ENCODE measurements at places on chromosomes 12 and 14.

DNA sequence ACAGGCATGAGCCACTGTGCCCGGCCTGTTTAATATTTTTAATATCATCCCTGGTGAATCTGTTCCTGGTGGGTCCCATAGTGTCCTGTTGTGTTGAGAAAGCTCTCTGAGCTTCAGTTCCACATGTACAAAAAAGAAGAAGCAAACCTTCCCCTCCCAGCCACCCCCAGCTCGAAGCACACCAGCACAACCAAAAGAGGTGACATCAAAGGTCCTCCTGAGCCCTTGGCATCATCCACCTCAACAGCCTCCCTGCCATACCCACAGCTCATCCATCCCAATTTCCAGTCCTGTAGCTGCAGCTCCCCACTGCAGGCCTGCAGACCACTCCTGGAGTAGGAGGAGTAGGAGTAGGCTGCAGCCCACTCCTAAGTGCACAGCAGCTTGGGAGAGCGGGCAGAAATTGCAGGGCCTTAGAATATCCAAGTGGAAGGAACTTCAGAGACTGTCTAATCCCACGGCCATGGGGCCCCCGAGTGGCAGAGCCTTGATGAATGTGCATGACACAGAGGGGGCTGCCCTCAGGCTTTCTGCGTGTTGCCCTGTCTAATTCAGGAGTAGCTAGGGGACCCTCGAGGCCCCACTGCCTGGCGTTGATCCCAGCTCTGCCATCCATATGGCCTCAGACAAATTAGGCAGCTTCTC is 36.7 kb upstream of the CD9 start:
- DNase-seq: no peak

- DNase-seq: no peak
These were observed 96.8 kb upstream of the DIO3 start for GRCh38 chr14:101464310-101464983.

DNA sequence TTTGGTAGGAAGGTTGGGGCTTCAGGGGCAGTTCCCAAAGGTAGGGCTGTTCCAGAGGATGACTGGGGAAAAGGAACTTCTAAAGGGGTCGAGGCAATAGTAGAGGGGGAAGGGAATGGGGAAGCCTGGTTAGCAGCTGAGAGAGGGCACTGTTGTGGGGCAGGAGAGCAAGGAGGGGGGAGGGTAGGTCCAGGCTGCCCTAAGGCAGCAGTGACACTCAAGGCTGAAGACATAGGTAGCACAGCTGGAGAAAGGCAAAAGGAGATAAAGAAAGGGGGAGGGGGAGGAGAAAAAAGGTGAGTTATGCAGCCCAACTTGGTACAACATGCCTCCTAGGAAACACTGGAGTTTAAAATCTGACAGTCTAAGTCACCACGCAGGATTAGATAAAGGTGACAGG is 3.9 kb downstream of the NACA start:
- DNase-seq: no peak

GRCh38 chr12:21239866-21240265 is 94.9 kb downstream of the SLCO1A2 start:
- no peak for DNase-seq

DNA sequence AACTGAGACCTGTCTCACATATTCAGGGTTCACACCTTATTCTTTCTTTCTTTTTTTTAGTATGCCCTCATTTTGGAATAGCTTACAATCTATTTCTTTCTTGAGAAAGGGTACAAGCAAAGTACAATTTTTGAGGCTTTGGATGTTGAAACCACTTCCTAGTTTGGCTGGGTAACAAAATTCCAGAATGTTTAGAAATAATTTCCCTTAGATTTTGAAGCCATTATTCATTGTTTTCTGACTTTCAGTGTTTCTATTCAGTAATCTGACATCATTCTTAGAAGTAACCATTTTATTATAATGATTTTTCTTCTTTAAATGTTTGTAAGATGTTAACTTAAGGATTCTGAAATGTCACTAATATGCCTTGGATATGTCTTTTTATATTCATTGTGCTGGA is 28.2 kb downstream of the ST8SIA1 start:
- no peak for DNase-seq

GRCh38 chr12:42498549-42499247 is 90.8 kb downstream of the PRICKLE1 start:
- DNase-seq: no peak

GRCh38 chr12:25590011-25590721 is 37.1 kb upstream of the LMNTD1 start:
- DNase-seq: no peak

GRCh38 chr12:43733687-43734086 is 24.9 kb downstream of the PUS7L start:
- DNase-seq: no peak

GRCh38 chr14:57656853-57657252 is 163.2 kb upstream of the CCDC198 start:
- DNase-seq: no peak

GRCh38 chr12:57815177-57816000 is 3.1 kb downstream of the AVIL start:
- no peak for DNase-seq

GRCh38 chr12:6582959-6583358 is 14.9 kb upstream of the NOP2 start:
- no peak for DNase-seq

- DNase-seq: no peak
These were observed 1077.6 kb upstream of the FOXG1 start for GRCh38 chr14:27688841-27689444.

GRCh38 chr12:100337727-100338126 is 19.1 kb upstream of the SLC17A8 start:
- DNase-seq: no peak

GRCh38 chr12:124389138-124389724 is 94.3 kb downstream of the RFLNA start:
- DNase-seq: peak; percentile 48

GRCh38 chr12:115035535-115036107 is 351.6 kb upstream of the TBX3 start:
- DNase-seq: no peak

GRCh38 chr12:13404631-13405473 is 208.3 kb downstream of the EMP1 start:
- no peak for DNase-seq

DNA sequence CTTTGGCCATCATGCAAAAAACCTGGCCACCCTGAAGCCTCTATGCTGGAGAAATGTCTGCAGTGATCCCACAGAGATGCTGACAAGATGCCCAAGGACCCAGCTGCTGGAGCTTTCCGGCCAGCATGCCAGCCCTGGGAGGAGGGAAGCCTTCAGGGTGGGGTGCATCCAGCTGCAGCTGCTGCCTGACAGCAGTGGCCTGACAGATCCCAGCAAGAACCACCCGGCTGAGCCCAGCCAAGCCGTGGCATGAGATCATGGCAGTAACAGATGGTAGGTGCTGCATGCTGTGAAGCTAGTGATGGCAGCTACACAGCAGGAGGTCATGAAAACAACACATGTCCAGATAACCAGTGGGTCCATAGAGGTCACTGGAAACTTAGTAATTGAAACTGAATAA is 13.8 kb downstream of the CLBA1 start:
- no peak for DNase-seq

DNA sequence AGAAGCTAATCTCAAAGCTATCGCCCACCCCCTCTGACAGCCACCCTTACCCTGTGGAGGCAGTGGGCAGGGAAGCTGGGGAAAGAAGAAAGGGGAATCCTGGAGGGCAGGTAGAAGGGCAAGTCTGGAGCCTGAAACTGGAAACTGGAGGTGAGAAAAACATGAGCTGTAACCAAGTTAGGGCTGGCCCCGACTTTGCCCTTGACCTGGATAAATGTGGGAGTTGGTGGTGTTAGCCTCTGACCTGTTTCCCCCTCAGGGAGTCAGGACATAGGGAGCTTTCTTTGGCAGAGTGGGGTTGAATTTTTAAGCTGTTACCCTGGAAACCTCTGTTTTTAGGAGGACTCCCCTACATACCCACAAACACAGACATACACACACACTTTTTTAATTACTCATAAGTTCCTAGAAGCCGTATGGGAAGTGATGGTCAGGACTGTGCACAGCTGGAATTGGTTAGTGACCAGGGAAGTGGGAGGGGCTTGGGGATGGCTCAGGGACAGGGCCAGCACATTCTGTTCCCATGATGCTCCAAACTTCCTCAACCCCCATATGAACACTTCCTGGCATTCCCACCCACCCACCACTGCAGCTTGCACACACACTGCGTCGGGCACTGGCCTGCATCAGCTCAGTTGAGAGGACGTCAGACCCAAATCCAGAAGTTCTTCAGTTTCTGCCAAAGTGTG is 5.0 kb upstream of the MMP19 start:
- no peak for DNase-seq

GRCh38 chr12:65100140-65100539 is 21.0 kb downstream of the WIF1 start:
- no peak for DNase-seq

GRCh38 chr14:101738703-101739320 is 22.7 kb upstream of the PPP2R5C start:
- no peak for DNase-seq

DNA sequence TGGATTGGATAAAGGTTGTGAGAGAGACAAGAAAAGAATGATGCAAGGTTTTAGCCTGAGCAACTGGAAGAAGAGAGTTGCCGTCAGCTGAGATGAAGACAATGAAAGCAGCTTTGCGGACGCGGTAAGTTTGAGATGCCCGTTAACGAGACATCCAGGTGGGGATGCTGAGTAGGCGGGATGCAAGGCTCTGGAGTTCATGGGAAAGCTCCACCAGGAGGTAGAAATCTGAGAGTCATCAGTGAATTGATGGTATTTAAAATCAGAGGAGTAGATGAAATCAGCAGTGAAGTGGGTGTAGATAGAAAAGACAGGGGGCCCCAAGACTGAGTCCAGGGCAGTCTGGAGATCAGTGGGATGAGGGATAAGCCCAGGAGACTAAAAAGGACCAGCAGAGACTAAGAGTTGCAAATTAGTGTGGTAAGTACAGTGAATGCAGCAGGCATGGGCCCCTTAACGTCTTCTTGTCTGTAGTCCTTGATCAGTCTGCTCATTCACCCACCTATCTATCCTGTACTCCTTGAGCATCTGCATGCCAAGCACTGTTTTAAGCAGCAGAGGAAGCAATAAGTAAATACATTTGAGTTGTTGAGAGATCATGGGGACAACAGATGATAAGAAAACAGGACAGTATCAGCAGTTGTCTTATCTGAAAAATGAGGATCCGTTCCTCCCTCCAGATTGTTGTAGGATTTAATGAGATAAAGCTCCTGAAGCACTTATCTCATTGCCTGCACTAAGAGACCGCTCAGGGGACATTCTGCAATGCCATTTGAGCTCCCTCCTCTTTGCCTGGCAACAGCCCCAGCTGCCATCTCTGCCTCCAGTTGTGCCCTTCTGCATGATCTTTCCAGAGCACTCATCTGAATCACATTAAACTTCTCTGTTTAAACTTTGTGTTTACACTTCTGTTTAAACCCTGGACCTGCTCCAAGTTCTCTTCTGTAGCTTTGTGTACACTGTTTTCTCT is 91.5 kb downstream of the APAF1 start:
- no peak for DNase-seq

DNA sequence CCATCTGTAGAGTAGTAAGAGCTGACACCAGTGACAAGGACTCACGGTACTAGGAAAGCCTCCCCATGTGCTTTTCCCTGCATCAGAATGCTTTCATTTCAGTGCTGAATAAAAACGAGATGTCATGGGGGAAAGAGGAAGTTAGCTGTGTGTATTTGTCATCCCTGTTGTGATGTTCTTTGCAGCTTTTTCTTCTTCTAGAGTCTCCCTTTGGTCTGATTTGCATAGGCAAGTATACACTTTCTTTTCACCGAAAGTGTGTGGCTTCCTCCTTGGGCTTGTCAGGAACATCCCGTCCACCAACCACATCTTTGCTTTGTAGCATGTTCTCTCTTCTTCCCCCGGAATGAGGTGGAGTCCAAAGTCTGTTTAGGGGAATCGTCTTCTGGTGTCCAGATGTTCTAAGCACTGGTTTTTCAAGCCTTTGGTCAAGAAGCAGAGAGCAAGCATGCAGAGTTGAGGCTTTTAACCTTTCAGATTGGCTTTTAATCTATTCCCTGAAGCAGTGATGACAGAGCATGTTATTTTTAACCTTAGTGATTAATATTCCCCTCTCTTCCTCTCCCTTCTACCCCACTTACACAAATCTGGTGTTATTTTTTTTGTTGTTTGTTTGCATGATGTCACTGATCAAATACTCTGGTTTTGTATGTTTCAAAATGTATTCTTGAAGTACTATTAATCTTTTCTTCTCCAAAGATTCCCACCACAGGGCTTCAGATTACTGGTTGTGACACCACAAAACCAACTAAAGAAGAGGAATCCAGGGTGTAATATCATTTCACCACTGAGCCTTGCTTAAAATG is 163.4 kb downstream of the SAMD4A start:
- DNase-seq: no peak

GRCh38 chr14:77177702-77178101 is 3.9 kb upstream of the TMEM63C start:
- no peak for DNase-seq

GRCh38 chr12:125610292-125610691 is 545.1 kb downstream of the AACS start:
- DNase-seq: no peak

DNA sequence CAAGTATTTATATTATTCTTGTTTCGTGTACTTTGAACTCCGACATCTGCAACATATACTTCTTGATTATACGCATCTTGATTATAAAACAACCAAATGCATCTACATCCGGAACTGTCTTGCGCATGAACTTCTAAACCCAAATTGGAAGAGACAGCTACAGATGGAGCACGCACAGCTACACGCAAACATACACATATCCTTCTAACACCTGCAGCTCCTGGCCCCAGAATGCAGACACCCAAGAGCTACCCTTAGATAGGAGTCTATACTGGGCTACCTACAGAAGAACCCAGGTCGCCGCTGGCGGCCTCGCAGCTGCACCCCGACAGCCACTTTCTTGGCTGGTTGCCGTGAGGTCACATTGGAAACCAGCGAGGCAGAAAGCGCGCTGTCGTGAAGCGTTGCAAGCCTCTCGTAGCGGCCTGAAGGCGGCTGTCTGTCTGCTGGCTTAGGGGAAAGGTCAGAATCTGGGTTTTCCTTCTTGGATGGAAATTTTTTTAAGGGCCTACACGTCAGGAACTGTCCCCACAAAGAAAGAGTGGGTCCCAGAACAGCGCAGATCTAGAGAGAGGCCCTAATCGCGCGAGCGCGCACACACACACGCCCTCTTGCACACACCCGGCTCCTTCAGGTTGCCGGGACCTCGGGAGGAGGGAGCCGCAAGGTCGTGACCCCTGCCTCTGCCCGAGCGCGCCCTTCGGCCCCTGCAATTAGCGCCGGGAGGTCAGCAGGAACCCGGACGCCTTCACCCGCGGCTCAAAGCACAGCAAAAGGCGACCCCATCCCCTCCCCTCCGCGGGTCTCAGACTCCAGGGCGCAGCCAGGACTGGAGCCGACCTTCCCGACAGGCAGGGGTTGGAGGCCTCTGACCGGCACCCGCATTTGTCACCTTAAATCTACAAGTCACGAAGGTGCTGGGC is 17.0 kb downstream of the TBX3 start:
- no peak for DNase-seq
